MG63 (cell line): ENCODE measurements at places on chromosomes 11 and 22.

- DNase-seq = peak; percentile 59
Measured at GRCh38 chr11:59138643-59139042, 4.0 kb upstream of the FAM111A start.

- no peak for DNase-seq
Measured at GRCh38 chr11:46066335-46066734, 54.9 kb downstream of the PHF21A start.

DNA sequence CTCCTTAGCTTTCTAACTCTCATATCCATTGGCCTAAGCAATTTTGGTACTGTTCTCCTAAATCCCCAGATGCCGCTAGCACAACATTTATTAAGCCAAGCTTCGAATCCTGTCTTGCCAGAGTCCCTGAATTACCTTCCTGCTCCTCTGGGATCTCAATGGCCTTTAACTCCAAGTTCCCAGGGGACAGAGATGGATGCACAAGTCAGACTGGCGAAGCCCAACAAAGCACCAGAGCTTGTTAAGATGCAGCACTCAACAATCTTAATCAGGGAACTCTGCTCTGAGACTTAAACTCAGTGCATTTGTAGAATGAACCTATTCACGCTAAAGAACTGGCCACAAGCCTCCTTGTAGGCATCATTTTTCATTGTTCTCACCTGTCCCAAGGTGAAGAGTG, 9.4 kb downstream of the GALNT18 start:
- DNase-seq = no peak

DNA sequence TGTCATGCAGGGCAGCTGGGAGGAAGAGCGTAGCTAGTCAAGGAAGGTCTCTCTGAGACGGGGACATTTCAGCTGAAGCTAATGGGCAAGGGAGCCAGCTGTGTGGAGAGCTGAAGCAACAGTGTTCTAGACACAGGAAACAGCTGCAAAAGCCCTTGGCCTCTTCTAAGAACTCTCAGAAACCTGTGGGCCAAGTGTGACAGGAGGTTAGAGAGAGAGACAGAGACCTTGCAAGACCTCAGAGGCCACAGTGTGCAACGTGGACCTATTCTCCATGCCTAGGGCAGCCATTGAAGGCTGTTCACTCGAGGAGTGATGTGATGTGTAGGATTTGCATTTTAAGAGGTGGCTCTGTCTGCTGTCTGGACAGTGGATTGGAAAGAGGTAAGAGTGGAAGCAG, 48.7 kb upstream of the TNRC6B start:
- no peak for DNase-seq

DNA sequence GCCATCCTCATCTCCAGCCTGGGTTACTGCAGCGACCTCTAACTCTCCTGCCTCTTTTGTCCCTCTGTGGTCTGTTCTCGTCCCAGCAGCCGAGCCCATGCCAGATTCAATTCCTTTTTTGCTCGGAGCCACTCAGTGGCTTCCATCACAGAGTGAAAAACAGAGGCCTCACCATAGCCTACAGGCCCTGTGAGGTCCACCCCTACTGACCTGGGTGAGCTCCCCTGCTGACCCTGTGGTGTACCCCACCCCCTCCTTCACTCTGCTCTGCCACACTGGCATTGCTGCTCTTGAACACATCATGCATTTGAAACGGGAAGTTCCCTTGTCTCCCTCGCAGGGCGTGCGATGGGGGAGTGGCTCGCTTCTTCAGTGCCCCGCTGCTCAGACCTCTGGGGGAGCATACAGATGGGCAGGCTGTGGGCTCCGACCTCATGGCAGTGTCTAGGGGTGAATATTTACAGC, 2.1 kb downstream of the AIP start:
- DNase-seq = no peak

- DNase-seq = peak; percentile 80
Measured at GRCh38 chr11:120400564-120401364, 64.6 kb downstream of the ARHGEF12 start.

- DNase-seq = no peak
Measured at GRCh38 chr11:93291898-93292297, 38.6 kb upstream of the DEUP1 start.

- peak; percentile 41 for DNase-seq
Measured at GRCh38 chr22:46763051-46763705, 728 bp downstream of the TBC1D22A start.

DNA sequence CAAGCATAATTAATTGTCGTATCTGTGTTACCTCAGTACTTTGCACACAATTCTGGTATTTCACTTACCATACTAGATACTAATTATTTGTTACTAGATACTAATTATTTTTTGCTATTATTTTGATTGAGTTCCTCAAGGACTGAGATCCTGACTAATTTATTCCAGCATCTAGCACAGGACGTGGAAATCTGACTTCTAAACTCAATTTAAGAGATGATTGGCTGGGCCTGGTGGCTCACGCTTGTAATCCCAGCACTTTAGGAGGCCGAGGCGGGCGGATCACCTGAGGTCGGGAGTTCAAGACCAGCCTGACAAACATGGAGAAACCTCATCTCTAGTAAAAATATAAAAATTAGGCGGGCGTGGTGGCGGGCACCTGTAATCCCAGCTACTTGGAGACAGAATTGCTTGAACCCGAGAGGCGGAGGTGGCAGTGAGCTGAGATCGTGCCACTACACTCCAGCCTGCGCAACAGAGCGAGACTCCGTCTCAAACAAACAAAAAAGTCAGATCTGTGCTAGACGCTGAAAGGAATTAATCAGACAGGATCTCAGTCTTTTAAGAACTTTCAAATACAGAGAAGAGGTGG, 527 bp upstream of the MRPL48 start:
- no peak for DNase-seq

- DNase-seq = peak; percentile 19
Measured at GRCh38 chr11:8787372-8787771, 104.8 kb downstream of the RPL27A start.

DNA sequence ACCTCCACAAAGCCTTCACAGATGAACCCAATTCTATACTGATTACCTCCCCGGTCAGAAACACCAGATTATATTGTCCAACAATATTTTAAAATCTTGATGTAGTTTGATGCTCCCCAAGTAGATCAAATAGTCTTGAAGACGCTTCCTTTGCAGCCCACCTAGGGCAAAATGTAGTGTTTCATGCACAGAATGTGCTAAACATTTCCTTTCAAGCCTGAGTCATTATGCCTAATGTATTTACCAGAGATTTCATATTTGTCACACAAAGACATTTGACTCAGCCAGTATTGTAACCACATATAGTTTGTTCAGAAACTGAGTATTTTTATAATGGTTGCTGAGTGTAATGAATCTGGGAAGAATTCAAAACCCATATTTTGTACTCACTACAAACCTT, 1396.8 kb downstream of the LRRC4C start:
- DNase-seq = no peak

DNA sequence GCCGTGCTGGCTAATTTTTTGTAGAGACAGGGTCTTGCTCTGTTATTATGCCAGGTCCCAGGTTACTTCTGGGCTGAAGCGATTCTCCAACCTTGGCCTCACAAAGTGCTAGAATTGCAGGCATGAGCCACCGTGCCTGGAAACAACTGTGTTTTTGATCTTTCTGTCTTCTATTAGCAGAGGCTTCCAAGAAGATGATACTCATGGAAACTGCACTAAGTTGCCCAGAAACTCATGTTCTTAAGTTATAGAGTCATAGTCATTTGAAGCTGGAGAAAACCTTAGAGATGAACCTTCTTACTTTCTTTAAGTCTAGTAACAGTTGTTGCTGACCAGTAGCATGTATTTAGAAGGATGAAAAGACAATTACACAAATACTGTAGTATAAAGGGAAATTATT, 37.1 kb upstream of the HSPA8 start:
- DNase-seq = no peak

DNA sequence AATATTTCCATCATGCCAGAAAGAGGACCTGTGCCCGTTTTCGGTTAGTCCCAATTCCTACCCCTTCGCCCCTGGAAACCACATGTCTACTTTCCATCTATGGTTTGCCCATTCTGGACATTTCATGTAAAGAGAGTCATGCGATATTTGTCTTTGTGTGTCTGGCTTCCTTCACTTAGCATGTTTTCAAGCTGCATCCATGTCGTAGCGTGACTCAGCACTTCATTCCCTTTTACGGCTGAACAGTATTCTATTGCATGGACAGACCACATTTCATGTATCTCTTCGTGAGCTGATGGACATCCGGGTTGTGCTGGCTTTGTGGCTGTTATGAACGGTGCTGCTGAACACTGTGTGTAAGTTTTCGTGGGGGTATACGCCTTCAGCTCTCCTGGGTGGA, 43.4 kb downstream of the SCUBE1 start:
- DNase-seq = no peak

GRCh38 chr11:62914416-62914815, 6.7 kb downstream of the CHRM1 start:
- DNase-seq = no peak

- DNase-seq = no peak
Measured at GRCh38 chr22:28898233-28898629, 14.9 kb downstream of the ZNRF3 start.

DNA sequence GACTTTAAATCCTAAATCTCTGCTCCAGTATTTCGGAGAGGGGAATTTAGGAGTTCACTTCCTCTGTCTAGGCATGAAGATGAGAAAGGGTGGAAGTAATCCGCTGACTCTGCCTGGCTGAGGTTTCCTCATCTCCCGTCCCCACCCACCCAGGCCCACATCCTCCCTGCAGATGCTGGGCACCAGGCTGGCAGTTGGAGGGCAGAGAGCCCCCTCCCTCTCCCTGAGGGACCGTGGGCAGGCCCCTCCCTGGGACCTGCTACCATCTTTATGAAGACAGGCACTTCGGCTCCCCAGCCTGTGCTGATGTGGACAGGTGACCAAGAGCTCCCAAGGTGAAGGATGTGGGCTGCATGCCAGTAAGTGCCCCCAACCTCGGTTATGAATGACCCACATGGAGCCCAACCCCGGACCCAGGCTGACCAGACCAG, 6.7 kb downstream of the CASTOR1 start:
- DNase-seq = no peak

DNA sequence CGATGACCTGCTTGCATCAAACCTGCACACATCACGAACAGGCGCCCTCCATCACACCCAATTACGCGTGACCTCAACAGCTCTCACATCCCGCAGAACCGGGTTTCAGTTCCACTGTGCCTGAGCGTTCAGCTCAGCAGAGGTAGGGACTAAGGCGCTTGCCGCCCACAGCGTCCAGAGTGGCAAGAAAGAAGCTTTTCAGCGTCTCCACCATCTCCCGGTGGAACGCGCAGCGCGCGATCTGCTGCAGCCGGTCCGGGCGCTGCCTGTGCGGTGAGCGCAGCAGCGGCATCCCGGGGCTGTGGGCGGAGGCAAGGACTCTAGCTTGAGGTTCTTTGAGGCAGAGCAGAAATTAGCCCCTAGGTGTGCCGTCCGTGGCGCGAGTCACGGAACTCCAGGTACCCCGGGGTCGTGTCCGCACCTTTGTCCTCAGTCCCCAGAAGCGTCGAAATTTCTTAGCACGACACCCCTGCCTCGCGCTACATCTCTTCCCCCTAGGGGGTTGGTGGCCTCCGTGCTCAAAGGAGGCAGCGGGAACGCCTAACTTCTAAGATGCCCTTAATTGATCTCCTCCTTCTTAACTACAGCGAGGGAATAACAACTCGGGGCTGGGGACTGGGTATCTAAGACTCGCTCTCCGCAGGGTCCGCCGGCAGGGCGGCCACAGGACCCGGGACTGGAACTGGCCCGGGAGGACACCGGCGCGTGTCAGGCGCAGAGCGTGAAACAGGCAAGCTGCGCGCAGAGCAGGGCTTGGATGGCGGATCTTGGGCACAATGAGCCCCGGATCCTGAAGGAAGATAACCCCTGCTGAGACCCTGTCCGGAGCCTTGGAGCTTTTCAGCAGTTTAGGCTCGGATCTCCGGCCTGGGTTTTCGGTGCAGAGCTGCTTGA, 1.7 kb upstream of the CALCA start:
- no peak for DNase-seq

GRCh38 chr22:48318575-48319320, 1508.9 kb downstream of the BRD1 start:
- DNase-seq = no peak

DNA sequence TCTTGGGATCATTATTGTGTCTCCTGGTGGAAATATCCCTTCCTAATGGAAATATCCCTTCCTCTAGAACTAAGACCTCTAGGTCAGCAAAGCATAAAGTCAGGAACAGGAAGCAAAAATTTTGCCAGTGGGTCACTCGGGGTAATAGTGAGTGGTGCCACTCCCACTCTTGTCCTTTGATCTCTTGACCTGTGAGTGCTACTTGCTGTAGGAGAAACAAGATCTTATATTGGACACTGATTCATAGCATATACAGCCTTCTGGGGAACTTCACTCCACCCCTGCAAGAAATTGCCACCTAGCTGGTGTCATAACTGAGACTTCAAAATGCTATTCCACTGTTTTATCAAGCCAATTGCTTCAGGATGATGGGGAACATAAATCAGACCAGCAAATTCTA, 44.7 kb upstream of the TMEM45B start:
- no peak for DNase-seq

DNA sequence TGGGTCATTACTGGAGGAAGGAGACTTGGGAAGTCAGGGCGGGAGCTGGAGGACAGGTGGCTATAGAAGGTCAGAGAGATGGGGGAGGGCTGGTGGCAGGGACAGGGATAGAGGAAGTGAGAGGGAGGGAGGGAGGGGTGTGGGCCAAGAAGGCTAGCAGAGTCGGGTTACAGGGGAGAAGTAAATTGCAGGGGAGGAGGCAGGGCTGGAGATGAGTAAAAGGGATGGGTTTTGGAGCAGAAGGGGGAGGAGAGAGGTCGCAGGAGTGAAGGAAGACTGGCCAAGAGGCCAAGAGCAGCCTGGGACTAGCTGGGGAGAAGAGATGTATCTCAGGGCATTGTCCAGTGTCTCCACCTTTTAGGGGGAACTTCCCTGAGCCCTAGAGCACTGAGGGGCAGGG, 33.0 kb downstream of the LRRC10B start:
- DNase-seq = peak; percentile 86

- no peak for DNase-seq
Measured at GRCh38 chr11:114019046-114019445, 40.5 kb upstream of the ZBTB16 start.

GRCh38 chr11:67663532-67664212, 10.8 kb downstream of the ALDH3B2 start:
- no peak for DNase-seq

DNA sequence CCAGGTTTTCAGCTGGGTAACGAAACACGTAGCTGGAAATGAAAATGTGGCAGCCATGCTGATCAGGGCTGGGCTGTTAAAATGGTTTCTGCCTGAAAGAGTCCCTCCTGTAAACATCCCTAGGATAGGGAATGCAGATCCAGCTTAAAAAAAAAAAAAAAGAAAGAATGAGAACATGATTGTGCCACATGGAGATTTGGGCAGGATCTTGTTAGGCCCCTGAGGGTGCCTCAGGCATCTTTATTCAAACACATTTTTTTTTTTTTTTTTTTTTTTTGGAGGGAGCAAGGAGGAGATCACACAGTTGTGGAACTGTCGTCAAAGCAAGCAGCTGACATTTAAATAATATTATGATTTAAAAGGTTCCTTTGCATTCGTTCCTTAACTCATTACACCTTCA, 900.3 kb downstream of the OPCML start:
- DNase-seq = no peak

- DNase-seq = no peak
Measured at GRCh38 chr11:16148301-16148931, 207.9 kb downstream of the SOX6 start.
